Cardiac septum (tissue), 1 donor: ENCODE measurements at places on chromosomes 4 and X. TPM values are rescaled to one million over a fixed set of nuclear protein-coding genes. Genes with fewer than 3 reads are reported as not detected.

GRCh38 chr4:41452484-41453225 lies 85.3 kb upstream of the LIMCH1 start:
- no peak for DNase-seq

DNA sequence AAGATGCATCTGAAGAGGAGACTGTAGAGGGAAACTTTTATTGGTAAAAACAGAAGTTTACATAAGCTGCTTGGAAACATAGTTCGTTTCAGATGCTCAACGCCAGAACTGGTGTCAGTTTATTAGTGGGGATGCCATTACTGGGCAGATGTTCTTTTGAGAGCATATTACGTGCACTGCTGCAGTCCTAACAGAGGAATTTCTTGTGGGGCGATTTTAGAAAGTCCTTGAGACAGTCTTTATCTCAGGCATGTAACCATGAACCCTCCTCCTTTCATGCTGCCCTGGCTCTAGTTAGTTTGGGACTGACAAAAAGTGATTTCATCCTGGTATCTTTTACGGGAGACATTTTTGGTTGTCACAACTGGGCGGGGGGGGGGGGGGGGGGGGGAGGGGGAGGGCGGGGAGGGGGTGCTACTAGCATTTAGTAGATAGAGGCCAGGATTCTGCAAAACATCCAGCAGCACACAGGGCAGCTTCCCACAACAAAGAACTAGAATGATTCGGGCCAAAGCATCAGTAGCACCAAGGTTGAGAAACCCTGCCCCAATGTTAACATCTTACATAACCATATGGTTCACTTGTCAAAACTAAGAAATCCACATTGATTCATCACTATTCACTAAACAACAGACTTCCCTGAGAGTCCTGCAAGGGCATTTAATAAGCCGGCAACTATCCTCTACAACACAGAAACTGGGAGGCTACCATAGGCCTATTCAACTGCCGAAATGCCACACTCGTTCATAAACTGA lies 118.6 kb upstream of the FTHL17 start:
- no peak for DNase-seq

DNA sequence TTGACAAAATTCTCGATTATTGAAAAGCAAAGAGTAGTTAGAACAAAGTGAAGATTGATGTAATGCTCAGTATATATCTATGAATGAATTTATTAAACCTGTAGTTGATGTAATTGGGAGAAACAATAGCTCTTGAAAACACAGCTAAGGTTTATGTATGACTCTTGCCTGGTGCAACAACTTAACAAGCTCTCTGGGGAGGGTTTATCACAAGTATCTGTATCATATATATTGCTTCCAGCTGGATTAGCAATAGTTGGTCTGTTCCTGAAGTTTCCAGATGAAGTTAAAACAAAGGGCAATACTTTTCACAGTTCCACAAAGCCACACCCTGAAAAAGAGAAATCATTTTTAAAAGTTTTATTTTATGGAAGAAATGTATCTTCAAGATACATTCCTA lies 91.4 kb downstream of the ARSJ start:
- DNase-seq = no peak

DNA sequence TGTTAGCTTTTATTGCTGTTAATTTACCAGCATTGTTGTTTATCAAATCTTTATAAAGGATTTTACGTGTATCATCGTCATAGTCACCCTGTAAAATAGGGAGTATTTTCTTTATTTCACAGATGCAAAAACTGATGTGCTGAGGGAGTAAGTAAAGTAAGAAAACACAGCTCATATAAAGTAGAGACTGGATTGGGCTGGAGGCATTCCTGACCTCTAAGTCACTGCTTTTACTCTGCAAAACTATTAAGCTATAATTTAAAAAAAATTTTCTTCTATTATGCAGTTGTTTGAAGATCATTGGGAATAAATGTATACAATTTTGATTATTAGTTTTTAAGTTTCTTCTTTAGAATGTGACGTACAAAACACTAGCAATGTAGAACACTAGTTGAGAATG lies 45.9 kb downstream of the NUDT6 start:
- DNase-seq = no peak

- DNase-seq = no peak
These were observed 304.4 kb downstream of the DHX15 start for GRCh38 chr4:24279911-24280375.

- DNase-seq = no peak
These were observed 132.8 kb downstream of the MGST2 start for GRCh38 chr4:139798456-139798855.

The DAPP1 gene
- total RNA-seq = 0.43 TPM

DNA sequence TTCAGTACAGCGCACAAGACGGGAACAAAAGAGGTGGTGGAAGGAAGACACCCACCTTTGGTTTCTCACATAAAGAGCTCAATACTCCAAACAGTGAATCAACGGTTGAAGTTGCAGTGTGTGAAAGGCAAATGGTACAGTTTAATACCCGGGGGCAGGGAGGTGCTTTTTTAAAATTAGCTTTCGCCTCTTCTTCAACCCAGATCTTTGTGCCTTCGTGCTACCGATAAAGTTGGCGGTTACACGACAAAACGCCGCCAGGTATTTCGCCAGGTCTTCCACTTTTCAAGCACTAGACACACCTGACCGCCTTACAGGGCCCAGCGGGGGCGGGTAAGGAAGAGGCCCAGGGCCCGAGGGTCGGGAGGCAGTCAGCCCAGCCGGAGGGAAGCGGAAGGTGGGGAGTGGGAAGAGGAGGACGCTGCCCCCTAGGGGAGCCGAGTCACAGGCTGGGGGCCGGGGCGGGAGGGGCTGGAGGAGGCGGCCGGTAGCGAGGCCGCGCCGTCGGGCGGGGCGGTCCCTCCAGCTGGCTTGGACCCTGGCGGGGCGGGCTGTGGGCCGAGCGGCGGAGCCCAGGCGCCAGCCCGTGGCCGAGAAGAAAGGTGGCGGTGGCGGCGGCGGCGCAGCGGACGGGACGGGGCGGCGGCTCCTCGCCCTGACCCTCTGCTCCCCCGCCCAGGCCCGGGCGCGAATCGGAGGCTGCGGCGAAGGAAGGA lies 16.0 kb downstream of the UTP3 start:
- peak; percentile 90 for DNase-seq

GRCh38 chrX:135522878-135523693 lies 2.6 kb downstream of the INTS6L start:
- DNase-seq = no peak

- no peak for DNase-seq
These were observed 198.8 kb upstream of the FAT4 start for GRCh38 chr4:125115941-125116340.

The PAGE2B gene
- total RNA-seq = not detected

DNA sequence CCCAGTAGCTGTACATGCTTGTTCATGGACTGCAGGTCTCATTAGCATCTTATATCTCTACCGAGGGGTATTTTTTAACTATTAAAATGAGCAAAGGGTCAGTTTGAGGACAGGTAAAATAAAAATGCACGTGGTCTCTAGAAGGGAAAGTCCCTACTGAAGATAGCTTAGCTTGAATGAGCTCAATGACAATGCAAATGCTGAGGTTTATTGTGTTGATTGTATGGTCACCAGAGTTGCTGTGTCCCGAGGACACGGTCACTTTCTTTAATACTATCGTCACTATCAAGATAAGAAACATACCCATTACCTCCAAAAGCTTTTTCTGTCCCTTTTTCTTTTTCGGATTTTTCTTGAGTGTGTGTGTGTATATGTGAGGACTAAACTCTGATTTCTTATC lies 250.5 kb upstream of the PRKX start:
- DNase-seq = no peak

GRCh38 chr4:22312113-22312512 lies 203.8 kb downstream of the ADGRA3 start:
- no peak for DNase-seq

DNA sequence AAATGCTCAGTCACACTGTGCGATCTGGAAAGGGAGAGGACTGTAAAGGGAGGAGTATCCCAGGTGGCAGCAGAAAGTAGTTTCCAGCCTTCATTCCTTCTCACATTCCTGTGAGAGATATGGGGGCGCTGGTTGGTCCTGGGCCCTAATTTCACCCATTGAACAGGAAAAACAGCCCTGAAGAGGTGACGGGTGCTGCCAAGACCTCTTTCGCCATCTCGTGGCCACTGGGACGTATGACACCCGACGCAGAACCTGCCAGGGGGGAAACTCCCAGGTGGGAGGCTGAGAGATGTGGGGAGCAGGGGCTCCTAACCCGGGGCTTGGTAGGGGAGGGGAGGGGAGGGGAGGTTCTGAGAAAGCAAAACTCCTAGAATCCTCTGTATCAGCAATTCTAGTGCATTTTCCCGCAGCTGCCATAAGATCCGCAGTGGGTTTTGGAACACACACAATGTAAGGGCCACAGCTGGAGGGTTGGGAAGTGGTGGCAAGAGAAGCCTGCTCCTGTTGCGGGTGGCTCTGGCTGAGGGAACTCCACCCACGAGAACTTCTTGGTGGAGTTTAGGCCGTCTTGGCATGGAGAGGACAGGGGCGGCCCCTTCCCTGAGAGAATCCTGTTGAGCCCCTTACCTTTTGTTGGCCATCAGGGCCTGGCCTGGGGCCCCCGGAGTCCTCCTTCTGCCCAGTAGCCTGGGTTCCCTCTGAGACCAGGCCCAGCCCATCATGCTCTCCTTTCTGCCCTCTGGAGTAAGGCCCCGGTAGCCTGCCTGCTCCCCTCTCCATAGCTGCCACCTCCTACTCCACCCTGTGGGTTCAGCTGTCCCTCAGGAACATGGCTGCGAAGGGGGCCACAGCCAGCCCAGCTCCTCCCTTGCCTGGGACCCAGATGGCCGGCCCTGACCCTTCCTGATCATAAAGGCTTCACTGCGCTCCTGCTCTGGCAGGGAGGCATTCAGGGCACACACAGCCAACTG lies 134.1 kb downstream of the OR13H1 start:
- DNase-seq = no peak

The HELT gene
- total RNA-seq = not detected

DNA sequence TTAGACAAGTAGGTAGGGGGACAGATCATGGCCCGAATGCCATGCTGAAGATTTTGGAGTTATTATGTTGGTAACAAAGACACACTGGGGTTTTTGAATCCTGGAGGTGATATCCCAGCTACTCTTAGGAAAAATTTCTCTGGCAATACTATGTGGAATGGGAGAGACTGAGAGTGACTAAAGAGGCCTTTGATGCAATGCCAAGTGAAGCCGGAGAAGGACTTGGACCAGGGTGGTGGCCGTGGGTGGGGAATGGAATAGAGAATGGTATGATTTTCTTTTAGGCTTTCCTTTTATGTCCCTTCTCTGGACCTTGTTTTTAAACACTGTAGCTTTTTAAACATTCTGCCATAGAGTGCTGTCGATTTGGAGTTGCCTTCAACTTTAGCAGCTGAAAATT lies 141.6 kb downstream of the DCLK2 start:
- DNase-seq = no peak

- no peak for DNase-seq
These were observed 114.3 kb downstream of the CPEB2 start for GRCh38 chr4:15116509-15117079.

DNA sequence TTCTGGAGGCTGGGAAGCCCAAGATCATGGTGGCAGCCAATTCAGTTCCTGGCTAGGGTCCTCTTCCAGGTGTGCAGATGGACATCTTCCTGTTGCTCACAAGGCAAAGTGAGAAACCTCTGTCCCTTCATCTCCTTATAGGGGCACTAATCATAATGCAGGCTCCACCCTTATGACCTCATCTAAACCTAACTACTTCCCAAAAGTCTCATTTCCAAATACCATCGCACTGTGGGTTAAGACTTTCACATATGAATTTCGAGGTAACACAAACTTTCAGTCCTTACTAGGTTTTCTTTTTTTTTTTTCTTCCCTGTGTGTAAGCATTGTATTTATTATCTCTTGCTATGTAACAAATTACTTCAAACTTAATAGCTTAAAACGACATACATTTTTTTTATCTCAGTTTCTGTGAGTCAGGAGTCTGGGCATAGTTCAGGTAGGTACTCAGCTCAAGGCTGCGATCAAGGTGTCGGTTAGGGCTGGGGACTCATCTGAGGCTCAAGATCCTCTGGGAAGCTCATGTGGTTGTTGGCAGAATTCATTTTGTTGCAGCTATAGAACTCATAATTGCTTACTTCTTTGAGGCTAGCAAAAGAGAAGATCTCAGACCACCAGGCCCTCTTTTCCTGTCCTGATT lies 204.7 kb upstream of the STK26 start:
- DNase-seq = no peak

The PNCK gene
- 7.6 TPM for total RNA-seq

The PAK3 gene
- 0.78 TPM for total RNA-seq

- DNase-seq = no peak
These were observed 36.3 kb downstream of the GPR143 start for GRCh38 chrX:9729171-9729885.

DNA sequence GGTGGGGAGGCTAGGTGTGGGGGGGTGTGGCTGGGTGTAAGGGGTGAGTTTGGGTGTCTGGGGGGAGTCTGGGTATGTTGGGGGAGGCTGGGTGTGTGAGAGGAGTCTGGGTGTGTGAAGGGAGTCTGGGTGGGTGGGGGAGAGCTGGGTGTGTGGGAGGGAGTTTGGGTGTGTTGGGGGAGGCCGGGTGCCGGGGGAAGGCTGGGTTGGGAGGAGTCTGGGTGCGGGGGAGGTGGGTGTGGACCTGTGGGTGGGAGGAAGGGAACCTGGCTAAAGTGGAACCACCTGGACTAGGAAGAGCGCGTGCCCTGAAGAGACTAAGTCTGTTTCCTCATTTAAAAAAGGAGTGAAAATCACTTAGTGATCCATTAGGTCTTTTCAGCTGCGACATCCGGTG lies 18.3 kb downstream of the SPON2 start:
- no peak for DNase-seq

The PF4V1 gene
- total RNA-seq = not detected

GRCh38 chrX:146224442-146224841 lies 406.8 kb downstream of the SLITRK2 start:
- DNase-seq = no peak

The SNCA gene
- total RNA-seq = 33.6 TPM
